PC-3 (cell line): ENCODE measurements at places on chromosomes 7 and 10. TPM values are rescaled to one million over a fixed set of nuclear protein-coding genes. Genes with fewer than 3 reads are reported as not detected.

Gene UNC5B
- total RNA-seq: 0.26 and 0.46 TPM in 2 replicates

DNA sequence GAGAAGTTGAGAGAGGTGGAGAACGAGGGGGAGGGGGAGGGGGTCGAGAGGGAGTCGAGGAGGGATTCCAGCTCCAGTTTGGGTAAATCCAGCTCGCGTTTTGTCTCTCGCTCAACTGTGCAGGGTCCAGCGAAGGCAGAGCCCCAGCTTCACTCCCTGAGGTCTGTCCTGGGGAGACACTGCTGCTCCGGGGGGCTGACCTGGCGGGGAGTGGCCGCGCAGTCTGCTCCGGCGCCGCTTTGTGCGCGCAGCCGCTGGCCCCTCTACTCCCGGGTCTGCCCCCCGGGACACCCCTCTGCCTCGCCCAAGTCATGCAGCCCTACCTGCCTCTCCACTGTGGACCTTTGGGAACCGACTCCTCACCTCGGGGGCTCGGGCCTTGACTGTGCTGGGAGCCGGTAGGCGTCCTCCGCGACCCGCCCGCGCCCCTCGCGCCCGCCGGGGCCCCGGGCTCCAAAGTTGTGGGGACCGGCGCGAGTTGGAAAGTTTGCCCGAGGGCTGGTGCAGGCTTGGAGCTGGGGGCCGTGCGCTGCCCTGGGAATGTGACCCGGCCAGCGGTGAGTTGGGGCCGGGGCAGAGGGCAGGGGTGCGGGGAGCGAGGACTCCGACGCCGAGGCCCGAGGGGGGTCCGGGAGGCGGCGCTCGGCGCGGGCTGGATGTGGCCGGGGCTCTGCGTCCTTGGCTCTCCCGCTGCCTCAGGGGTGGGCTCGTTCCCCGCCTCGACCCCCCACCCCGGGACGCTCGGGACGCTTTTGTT lies at the start of gene TET1:
Gene TET1, plus strand, starts transcription at position 152 of the 757 bp plus-strand sequence. CDS start 12,002 bp downstream, outside the sequence.
- peak; percentile 68 for DNase-seq
- no peaks in the 10 kb centered on the region for H3K36me3 ChIP-seq
- no peaks in the 10 kb centered on the region for H3K4me1 ChIP-seq
- no peaks in the 10 kb centered on the region for H3K27me3 ChIP-seq

GRCh38 chr10:18879284-18879683 lies 169.3 kb upstream of the MALRD1 start:
- no peaks in the 10 kb centered on the region for H3K27me3 ChIP-seq
- no peaks in the 10 kb centered on the region for H3K36me3 ChIP-seq
- H3K4me1 ChIP-seq: peaks cover 9% of the 10 kb centered on the region
- no peak overlapping the region for H3K4me3 ChIP-seq
- no peak overlapping the region for H3K27ac ChIP-seq
- DNase-seq: no peak

Gene CALCR
- total RNA-seq: not detected in 2 replicates

- no peaks in the 10 kb centered on the region for H3K36me3 ChIP-seq
- H3K27ac ChIP-seq: no peak overlapping the region
- H3K4me1 ChIP-seq: no peaks in the 10 kb centered on the region
- DNase-seq: no peak
- H3K27me3 ChIP-seq: no peaks in the 10 kb centered on the region
- no peak overlapping the region for H3K4me3 ChIP-seq
These were observed 11.0 kb downstream of the KIN start for GRCh38 chr10:7776777-7777176.
